ENCODE measurements at places on chromosomes 2 and 18.
A peak's percentile ranks its signal among the peaks of the same experiment; 100 is the strongest.

DNA sequence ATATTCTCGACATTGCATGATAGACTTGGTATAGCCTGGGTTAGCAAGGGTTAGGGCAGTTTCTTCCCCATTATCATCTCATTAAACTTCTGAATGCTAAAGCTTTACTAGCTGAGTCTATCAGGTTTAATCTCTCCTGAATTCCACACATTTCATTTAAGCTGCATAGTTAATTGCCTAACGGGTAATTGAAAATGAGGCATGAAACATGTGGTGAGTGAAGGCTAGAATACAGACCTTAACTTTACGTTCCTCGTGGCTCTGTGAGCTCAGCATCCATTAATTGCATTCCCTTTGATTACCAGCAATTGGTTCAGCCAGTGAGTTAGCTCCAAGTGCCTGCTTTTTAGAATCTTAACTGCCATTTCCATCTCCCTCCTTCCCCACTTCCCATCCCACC is 126.5 kb upstream of the MEX3C start:
- no peak for DNase-seq

DNA sequence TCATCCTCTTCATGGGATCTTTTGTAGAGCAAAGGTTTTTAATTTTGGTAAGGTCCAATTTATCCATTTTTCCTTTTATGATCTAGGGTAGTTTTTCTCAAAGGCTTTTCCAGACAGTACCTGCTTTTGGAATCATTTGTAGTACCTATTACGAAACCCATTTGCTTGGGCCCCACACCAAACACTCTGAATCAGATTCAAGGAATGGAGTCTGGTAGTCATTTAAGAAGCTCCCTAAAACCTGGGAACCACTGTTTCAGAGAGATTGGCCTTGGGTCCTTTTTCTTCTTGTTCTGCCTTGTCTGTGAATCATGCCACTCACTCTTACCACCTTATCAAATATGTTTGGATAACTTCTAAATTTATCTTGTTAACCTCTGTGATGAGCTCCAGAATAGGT is 40.3 kb downstream of the OSBPL6 start:
- DNase-seq, result peak; percentile 65

- no peak for DNase-seq
Measured at GRCh38 chr2:113282747-113283533, 4.2 kb upstream of the PAX8 start.

GRCh38 chr2:211401328-211401727 is 844.9 kb downstream of the CPS1 start:
- no peak for DNase-seq

DNA sequence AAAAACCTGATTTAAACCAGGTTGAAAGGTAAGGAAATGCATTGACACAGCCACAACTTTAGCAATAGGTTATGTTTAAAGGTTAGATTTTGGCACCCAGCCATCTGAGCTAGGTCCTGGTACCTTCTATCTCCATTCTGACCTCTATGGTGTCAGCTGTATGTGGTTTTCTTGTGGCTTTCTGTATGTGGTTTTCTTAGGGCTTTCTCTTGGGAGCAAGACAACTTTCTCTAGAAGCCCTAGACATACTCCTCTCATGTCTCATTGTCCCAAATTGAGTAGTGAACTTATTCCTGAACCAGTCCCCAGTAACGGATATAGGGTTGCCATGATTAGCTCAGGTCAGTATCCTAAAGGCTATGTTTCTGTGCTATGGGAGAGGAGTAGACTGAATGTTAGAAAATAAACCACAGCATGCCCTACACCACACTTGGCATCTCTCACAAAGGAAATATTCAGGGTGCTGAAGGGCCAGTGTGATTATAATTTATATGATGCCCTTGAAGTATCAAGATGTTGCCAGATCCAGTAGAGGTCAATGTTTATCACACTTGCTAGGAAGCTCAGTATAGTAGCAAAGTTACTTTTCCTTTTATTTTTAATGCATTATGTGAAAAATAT is 176.1 kb downstream of the CAPN13 start:
- DNase-seq, result no peak

DNA sequence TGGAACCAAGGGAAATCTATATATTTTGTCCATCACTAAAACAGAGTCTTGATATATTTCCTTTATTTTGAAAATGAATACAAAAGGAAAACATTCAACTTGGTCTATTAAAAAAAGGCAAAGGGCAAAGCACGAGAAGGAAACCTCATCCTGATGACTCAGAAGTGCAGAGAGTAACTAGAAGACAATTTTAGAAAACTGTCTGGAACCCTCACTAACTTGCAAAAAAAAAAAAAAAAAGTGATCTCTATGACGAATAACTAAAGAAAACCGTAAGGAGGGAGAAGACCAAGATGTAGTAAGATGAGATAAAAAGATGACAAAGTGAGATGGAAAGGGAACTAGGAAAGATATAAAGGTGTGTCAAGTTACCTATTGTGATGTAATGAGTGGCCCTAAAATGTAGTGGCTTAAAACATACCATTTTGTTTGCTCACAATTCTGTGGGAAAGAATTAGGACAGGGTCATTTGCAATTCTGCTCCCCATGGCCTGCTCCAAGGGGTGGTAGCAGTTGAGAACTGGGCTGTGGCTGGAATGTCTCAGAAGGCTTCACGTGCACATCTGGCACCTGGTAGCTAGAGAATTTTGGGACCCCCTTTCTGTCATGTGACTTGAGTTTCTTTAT is 303.0 kb downstream of the DYSF start:
- DNase-seq, result peak; percentile 66

DNA sequence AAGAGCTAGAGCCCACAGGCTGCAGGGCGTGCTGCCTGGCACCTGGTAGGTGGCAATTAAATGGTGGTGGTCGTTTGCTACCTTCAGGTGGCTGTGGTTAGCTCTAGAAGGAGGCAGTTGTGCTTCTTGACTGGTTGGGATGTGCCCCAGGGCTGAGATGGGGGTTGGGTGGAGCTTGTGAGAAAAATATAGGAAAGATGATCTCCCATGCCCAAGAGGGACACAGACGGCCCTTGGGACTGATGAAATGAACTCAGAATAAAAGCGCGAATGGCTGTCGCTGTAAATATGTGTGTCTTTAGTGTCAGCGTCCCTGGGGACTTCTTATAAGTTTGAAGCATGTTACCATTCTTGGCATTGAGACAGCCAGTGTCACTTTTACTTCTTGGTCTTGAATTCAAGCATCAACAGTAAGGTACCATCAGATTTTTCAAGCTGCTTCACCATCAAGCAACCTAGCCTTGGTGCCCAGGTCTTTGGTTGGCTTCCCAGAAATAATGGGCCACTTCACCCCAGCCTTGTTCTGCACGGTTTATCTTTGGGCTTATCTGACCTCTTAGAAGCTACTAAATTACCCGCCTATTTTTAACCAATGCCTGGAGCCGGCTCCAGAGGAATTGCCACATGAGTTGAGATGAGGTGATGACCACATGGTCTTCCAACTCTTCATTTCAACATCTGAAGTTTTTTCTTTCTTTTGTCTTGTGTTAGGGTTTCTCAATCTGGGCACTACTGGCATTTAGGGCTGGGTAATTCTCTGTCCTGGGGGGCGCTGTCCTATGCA is 11.9 kb downstream of the LRRFIP1 start:
- DNase-seq, result no peak

DNA sequence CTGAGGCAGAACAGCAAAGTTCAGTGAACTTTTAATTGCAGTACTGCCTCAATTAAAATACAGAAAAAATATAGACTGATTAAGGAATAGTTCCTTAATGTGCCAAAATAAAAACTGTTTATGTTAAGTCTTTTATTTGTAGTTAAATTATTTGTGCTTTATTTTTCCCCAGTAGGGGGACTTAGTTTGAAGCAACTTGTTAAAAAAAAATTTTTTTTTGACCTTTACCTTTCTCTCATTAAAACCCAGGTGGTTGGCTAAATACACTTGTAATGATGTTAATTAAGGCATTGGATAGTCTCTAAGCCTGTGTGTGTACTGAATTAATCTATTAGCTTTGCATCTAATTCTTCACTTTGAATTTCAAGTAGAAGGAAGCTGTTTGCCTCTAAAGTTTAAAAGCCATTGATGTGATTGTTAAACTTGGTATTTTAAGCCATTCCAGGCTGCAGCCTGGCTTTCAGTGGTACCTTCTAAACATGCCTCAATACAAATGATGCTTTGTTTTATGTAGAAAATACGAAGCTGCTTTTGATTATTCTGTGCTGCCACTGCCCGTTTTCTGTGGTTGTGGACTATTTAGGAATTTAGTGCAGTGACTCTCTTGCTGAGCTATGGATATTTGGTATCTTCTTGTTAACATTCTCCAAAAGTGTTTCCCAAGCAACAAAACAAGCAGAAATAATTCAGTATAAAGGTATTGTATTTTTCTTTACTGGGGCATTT is 102.9 kb downstream of the TANC1 start:
- peak; percentile 66 for DNase-seq

GRCh38 chr2:164438490-164439205 is 182.6 kb downstream of the GRB14 start:
- no peak for DNase-seq

GRCh38 chr18:21660078-21660477 is 44.5 kb downstream of the ABHD3 start:
- no peak for DNase-seq

DNA sequence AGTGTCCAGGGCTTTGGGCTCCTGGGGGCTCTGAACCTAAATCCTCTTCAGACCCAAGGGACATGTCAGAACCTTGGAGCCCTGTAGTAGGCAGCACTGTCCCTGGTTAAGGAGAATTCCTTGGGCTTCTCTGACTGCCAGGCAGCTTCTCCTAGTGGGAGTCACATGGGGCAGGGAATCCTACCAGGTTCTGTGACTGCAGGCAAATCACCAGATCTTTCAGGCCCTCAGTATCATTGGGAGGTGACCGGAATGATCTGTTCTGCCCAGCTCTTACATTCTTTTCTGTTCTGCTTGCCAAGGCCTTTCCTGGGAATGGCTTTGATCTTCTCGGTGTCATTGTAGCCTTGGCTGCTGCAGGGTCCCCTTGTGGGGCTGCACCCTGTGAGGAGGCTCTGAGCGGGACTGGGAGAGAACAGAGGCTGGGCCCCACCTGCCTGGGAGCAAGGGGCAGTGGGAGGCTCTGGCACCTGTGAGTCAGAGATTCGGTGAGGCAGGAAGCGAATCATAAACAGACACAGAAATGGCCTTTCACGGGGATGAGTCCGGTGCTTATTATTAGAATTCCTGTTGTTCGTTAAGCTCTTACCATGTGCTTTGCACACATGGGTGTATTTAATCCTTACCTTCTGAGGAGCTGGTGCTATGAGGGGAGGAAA is 14.1 kb downstream of the CEP68 start:
- DNase-seq, result peak; percentile 75
